ENCODE measurements at places on chromosomes 2 and 18.

GRCh38 chr2:151632993-151633565 is 101.2 kb downstream of the NEB start:
- DNase-seq: no peak

- DNase-seq: no peak
Measured at GRCh38 chr2:158153270-158154015, 51.8 kb downstream of the UPP2 start.

DNA sequence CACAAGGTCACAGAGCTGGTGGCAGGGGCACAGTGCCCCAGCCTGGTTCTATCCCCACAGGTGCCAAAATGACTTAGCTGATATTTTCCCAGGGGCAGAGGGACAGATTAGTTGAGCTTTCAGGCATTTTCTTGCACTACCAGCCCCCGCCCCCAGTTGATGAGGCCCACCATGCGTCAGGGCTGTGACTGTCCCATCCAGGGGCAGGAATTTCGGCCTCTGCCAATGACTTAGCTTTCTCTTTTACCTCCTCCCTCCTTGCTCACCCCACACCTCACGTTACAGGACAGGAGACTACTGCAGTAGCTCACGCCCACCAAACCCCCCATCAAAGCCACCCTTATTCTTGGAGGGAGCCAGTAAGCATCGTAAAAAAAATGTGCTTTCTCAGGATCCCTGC is 31.5 kb downstream of the MRO start:
- DNase-seq: no peak

DNA sequence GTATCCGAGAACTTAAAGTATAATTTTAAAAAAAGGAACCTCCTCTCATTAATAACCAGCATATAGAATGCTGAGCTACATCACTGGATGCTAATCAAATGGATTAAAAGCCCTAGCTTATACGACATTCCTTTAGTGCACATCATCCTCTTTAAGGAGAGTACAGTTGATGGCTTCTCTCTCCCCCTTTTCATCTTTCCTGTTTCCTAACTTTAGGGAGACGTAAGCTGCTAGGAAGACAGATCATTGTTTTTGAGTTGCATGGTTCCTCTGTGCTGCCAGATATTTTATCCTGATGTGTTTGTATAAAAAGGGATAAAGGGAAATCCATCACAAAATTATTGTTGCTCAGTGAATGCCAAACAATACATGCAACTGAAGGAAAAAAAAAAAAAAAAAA is 94.2 kb downstream of the SLC8A1 start:
- DNase-seq: no peak

GRCh38 chr2:64613276-64613675 is 40.4 kb downstream of the SERTAD2 start:
- no peak for DNase-seq

DNA sequence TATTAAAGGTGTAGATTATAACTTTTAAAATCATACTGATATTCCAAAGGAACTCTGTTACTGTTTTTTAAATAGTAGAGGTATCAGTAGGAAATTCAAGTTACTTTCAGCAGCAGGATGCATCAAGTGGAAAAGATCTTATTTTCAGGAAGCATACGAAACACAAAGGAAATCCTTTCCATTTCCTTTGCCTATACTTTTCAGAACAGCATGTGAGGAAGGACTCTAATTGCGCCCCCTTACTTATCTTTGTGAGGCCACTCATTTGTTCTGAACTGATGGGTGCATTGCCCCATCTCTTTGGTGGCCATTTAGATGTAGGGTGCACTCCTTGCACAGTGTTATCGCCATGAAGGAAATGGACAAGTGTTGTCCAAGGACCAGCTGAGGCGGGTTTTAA is 145.3 kb downstream of the BABAM2 start:
- DNase-seq: no peak

- no peak for DNase-seq
Measured at GRCh38 chr2:15667809-15668556, 76.3 kb downstream of the DDX1 start.

- DNase-seq: no peak
Measured at GRCh38 chr2:189519631-189520387, 60.8 kb downstream of the SLC40A1 start.

DNA sequence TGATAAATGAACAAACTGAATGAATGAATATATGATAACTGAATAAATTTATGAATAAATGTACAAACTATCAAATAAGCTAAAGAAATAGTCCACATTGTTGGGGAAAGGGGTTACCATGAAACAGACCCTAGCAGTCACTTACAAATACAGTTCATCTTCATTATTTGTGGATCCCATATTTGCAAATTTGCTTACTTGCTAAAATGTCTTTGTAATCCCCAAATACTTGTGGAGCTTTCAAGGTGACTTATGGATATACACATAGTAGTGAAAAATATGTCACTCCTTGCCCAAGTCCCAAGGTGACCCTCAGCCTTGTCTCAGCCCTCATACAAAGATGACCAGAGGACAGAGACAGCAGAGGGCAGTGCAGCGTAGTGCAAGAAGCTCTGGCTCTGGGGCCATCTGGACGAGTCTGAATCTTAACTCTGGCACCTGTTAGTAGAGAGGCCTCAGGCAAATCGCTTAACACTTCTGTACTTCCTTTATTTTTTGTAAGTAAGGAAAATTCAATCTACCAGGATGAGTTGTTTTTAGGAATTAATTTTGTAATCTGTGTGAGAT is 3.1 kb downstream of the PAIP2B start:
- peak; percentile 89 for DNase-seq

- DNase-seq: no peak
Measured at GRCh38 chr2:216810399-216811160, 49.3 kb downstream of the TNP1 start.

DNA sequence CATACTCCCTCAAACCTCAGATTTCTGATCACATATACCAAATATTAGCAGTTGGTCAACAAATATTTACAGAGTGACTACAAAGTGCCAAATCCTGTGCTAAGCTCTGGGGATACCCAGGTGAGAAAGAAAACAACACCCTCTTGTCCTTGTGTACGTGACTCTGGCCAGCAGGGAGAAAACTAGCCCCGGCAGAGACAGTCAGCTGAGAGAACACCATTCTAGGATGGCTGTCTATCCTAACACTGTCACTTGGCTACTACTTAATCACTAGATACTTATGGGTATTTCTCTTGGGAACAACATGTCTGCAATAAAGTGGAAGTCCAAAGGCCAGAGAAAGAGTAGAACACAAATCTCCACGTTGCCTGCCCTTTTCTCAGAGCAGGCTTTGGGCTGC is 57.9 kb upstream of the CD226 start:
- no peak for DNase-seq

GRCh38 chr18:52682260-52682659 is 342.3 kb downstream of the DCC start:
- DNase-seq: no peak

DNA sequence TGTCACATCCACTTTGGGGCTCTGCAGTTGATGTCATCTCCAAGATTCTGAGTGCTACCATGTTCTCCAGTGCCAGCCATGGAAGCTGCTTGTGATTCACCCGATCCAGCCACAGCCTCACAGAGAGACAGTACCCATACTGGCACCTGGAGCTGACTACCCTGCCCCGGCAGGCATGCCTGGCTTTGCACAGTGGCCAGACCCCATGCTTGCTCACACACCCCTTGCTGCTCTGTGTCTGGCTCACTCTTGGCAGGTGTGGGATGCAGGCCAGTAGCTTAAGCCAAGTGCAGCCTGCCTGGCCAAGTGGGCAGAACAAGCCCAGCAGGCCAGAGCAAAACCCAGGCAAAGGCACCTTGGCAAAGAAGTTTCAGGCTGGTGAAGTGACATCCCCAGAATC is 828.4 kb upstream of the VRK2 start:
- DNase-seq: no peak

GRCh38 chr2:233312874-233313273 is 5.3 kb downstream of the SAG start:
- DNase-seq: no peak

GRCh38 chr2:24910245-24910644 is 9.8 kb downstream of the ADCY3 start:
- no peak for DNase-seq

DNA sequence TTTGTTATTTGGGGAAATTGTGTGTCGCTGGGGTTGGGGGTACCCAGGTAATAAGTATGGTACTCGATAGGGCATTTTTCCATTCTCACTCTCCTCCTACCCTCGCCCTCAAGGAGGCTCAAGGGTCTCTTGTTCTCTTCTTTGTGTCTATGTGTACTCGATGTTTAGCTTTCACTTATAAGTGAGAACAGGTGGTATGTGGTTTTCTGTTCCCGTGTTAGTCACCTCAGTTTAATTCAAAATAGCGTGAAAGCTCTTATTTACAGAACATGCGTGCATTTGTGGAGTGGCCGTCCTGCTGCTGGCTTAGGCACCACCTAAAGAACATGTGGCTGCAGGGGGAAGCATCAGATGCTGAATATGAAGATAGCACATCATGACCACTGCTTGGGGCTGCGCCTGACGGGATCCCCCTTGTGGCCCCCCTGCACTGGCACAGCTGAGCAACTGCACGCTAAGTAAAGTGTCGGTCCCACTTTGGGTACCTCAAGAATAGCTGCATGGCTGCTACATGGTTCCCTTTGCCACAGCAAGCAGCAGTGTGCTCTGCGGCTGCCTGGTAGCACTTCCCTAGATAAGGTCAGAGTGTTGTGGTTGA is 569.0 kb downstream of the DCDC2C start:
- no peak for DNase-seq

DNA sequence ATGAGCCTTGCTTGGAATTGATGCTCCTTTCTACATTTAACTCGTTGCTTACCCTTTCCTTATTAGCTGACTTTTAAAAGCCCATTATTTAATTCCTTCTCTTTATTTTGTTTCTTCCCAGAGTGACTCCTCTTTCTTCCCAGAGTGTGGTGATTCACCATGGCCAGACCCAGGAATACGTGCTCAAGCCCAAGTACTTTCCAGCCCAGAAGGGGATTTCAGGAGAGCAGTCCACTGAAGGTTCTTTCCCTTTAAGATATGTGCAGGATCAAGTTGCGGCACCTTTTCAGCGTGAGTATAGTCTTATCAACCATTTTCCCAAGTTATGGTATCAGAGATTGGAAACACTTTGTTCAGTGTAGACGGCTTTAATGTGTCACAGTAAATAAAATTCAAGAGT is 163.7 kb downstream of the LTBP1 start:
- DNase-seq: no peak

DNA sequence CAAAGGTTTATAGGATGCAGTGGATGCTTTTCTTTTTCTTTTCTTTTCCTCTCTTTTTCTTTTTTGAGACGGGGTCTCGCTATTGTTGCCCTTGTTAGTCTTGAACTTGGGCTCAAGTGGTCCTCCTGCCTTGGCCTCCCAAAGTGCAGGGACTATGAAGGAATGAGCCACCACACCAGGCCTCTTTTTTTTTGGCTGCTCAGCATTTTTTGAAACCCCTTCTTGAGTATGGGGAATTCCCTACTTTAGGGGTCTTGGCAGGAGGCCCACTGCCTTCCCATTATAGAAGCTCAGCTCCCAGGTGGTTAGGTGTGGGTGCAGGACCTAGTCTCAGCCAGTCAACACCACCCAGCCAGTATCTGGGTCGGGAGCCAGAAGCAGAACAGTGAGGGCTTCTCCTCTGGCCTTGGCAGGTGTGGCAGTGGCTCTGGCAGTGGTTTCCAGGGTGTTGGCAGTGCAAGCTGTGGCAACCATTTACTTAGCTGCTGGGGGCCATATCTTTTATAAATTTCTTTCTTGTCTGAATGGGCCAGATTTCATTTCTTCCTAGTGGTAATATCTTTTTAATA is 51.4 kb upstream of the ACYP2 start:
- DNase-seq: no peak

DNA sequence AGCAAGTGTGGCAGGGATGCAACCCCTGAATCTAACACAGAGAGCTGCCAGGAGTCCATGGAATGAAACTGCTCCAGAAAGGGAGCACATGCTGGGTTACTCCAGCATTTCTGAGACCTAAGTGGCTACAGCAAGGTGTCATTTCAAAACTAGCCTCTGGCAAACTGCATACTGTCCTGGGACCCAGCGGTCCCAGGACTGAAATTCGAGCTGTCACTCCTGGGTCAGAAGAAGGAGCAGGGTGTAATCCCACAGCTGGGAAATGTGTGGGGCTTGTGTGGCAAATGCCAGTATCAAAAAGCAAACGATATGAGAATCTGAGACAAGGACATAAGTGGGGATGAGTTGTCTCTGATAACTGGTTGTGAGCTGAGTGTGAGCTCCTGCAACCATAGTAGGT is 70.3 kb upstream of the ACVR1C start:
- DNase-seq: no peak

DNA sequence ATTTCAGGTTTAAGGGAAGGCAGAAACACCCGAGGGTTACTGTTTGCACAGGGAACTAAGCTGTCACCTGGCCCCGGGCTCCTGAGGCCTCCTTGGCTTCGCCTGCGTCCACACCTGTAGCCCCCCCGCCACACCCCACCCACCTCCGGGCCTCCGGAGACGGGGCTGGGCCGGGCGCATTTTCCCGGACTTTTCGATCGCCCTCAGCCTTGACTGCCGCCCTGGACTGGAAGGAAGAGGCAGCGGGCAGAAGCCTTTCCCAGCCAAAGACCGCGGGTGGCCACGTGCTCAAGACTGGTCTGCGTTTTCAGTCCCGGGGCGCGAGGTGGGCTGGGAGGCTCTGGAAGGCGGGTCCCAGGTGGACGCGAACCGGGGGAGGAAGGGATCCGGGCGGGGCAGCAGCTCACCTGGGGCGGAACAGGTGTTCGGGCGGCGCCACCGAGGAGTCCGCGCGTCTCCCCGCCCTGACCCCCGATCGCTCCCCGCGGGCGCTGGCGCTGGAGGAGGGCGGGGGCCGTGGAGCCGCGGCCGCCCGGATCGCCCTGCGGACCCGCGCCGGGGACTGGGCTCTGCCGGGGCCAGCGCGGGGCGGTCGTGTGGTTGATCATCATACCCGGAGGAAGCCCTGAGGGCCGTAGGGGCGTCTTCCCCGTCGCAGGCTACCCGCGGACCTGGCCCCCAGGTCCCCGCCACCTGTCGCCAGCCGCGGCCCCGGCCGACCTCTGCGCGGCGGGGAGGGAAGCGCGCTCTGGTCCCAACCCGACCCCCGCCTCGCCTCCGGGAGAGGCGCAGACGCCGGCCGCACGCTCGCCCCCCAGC is 3.2 kb downstream of the ID2 start:
- peak; percentile 73 for DNase-seq

- no peak for DNase-seq
Measured at GRCh38 chr18:35343488-35343935, 708 bp downstream of the ZNF24 start.

GRCh38 chr2:96505231-96505889 is at the start of gene NEURL3:
NEURL3 (minus strand) TSS chr2:96505357; CDS start chr2:96505286, 71 bp downstream.
- no peak for DNase-seq

GRCh38 chr2:98944775-98945174 is 8.8 kb upstream of the CRACDL start:
- no peak for DNase-seq

DNA sequence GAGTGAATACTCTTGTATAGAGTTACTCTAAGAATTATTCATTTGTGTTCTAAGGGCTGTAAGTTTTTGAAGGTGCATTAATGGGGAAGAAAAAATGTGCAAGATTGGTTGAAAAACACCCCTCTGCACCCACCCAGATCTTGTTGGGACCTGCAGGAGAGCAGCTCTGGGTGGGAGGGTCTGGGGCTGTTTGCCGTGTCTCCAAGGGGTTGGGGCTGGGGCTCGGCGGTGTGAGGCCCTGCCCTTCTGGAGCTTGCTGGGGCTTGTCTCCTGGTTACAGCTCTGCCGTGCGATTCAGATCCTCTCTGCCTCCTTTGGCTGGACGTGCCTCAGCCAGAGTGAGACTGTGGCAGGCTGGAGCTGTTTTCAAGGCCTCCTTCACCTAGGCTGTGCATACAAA is 26.1 kb downstream of the IGFBP2 start:
- DNase-seq: no peak

- no peak for DNase-seq
Measured at GRCh38 chr2:188607501-188607900, 315.8 kb downstream of the GULP1 start.
